ENCODE measurements at places on chromosomes 13 and 19.
A peak's percentile ranks its signal among the peaks of the same experiment; 100 is the strongest.

DNA sequence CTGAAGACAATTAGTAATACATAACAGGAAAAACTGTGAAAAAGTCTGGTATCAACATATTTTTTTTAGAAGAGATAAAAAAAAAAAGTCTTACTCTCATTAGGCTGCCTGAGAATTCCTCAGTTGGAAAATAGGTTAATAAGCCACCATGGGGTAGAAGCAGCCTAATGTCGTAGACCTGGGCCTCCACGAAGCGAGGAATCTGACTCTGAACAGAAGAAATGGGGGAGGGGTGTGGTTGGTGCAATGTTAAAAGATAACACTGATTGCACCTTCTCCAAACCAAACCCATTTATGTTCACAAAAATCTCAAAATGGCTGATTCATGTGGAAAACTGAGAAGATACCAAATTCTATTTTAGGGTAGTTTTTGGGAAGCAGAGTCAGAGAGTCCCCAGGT is 62.4 kb downstream of the MPHOSPH8 start:
- DNase-seq, result no peak

DNA sequence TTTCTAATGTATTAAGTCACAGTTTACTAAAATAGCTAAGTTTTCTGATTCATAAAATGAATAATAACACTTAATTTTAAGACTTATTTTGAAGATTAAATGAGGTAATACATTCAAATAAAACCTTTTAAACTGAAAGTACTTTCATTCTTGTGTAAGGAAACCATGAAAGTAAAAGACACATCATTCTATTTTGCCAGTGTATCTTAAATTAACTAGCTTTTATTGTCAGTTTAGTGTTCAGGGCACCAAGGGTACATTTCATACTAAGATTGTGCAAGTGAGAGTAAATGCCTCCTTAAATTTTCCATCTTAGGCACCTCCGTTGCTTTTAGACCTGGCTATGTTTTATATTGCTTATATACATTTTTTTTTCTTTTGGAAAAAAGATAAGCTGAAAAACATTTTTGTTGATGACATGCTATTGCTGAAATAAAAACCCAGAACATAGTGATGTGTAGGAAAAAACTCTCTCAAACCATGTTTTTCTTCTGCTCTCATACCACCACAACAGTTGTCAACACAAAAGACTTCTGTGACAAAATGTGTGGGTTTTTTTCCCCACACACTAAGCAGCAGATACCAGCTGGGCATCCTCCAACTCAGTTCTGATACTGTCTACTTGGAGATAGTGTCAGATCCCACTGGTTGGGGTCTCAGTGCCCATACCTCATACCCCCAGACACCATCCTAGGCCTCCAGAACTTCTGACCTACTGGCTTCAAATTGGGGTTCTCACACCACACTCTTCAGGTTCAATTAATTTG is 30.7 kb upstream of the LPAR6 start:
- DNase-seq, result no peak

DNA sequence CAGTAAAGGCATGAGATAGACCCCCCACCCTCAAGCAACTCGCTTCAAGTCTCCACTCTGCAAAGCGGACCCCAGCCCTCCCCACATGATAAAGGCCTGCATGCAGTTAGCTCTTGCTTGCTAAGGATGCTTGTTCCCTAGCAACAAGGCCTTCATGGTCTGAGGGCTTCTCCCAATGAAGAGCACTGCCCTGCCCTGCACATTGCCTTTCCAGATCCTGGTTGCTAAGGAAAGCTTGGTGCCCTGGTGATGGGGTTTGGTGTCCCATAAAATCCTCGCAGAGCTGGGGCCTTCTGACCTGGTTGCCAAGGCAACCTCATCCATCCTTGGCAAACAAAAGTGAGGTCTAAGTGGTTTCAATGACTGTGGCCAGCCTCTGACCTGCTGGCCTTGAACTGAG is 6.0 kb downstream of the DBP start:
- no peak for DNase-seq

GRCh38 chr19:10514211-10515145 is 2.8 kb downstream of the S1PR5 start:
- DNase-seq, result no peak

GRCh38 chr19:31408460-31409124 is 59.4 kb upstream of the TSHZ3 start:
- DNase-seq, result no peak

DNA sequence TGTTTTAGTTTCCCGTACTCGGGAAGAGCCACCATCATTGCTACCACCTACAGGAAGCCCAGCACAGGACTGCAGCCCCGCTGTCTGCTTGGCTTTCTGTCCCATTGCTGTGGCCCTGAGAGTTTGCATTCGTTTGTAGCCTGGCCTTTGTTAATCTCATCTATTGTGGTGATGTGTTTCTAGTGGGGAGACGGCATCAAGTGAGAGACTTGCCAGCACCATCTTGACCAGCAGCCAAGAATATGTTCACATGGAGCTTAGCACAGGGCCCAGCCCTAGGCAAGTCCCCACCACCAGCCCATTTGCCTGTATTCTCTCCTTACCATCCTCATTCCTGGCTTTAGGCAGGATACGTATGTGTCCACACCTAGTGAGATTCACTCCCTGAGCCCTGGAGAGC is 17.3 kb upstream of the OVOL3 start:
- DNase-seq, result no peak

DNA sequence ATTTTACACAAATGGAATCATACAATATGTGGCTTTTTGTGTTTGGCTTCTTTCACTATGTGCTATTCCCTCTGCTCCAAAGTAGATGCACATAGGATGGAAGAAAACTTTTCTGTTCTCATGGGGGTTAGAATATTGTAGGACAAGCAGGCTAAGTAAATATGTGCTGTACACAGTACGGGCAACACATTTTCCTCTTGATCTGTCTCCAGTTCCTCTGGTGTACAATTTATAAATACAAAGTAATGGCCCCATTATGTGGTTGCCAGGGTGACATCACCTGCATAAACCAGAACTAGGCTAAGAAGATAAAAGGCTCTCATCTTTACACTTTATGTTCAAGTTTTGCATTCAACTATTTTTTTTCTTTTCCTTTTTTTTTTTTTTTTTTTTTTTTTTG is 41.0 kb upstream of the SOX21 start:
- no peak for DNase-seq

DNA sequence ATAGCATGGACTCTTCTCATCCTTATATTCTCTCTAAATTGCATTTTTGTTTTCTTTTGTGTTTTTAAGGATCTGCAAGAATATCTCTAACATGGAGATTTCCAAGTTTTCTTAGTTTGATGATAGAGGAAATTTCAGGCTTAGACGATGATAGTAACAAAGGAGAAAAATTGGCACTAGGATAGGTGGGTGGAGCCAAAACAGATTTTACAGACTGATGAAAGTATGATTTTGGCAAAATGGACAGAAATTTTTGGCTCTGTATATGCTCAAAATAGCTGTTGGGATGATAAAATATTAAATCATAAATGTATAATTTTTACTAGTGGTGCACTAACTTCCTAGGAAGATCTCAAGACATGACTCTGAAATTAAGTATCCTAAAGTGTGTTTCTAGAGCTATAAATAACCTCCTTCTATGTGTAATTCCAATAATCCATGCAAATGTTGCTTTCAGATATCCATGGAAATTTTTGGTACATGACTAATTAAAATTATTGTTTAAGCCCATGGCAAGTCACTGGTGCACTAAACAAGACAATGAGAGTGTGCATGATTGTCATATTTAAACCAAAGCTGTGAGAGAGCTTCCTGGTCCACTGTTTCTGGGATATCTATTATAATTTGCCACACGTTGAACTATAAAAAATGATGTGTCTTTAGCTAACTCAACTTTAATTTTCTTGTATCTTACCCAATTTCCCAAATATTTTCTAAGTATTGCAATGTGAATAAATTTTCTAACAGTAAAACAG is 55.8 kb upstream of the NBEA start:
- DNase-seq, result no peak

GRCh38 chr19:51137792-51138425 is 4.2 kb upstream of the SIGLEC7 start:
- DNase-seq, result no peak

- DNase-seq, result no peak
Measured at GRCh38 chr13:31595563-31595962, 143.8 kb upstream of the RXFP2 start.

DNA sequence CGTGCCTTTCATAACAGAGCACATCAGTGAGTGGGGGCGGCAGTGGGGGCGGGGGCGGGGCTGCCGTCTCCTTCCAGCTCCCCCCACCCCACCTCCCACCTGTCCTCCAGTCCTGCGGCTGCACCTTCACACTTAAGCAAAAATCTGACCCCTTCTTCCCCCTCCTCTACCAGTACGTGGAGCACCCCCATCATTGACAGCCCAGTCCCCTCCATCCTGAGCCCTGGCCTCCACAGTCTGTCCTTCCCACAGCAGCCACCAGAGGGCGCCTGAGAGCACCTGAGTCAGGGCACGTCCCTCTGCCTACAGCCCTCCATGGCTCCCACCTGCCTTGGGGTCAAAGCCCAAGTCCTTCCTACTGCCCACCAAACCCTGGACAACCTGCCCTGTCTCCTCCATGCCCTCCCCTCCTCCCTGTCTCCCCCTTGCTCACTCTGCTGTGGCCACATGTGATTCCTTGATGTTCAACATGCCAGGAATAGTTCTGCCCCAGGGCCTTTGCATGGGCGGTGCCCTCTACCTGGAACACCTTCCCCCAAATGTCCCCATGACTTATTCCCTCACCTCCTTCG is 4.0 kb downstream of the EBI3 start:
- DNase-seq, result peak; percentile 56

DNA sequence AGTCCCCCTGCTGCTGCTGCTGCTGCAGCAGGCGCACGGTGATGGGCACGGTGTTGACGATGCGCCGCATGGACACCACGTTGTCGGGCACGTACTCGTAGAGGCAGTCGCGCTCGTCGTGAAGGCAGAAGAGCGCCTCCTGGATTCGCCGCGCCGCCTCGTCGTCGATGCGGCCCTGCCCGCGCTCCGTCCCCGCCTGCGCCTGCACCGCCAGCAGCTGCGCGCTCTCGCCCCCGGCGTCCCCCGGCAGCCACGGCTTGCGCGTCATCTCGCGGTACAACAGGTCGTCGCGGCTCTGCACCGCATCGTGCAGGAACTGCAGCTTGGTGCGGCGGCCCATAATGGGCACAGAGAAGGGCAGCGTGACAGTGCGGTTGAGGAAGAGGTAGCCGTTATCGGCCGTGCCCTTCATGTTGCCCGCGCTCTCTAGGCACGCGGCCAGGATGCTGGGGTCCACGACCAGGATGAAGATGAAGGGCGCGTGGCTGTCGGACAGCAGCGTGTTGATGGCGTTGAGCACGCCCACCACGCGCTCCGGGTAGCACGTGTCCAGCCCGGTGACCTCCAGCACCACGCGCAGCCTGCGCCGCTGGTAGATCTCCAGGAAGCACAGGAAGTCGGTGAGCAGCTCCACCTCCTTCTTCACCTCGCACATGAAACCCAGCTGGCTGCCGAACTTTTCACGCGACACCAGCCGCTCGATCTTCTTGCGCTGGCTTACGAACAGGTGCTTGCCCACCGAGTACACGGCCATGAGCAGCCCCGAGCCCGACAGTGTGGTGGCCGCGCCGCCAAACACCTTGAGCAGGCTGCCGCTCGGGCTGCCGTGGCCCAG is 8.1 kb downstream of the NKPD1 start:
- DNase-seq, result no peak

- no peak for DNase-seq
Measured at GRCh38 chr19:28793391-28794168, 419.4 kb downstream of the UQCRFS1 start.

GRCh38 chr13:111623743-111624505 is 303.5 kb downstream of the TEX29 start:
- no peak for DNase-seq
